ENCODE measurements at places on chromosomes 2 and 18.

DNA sequence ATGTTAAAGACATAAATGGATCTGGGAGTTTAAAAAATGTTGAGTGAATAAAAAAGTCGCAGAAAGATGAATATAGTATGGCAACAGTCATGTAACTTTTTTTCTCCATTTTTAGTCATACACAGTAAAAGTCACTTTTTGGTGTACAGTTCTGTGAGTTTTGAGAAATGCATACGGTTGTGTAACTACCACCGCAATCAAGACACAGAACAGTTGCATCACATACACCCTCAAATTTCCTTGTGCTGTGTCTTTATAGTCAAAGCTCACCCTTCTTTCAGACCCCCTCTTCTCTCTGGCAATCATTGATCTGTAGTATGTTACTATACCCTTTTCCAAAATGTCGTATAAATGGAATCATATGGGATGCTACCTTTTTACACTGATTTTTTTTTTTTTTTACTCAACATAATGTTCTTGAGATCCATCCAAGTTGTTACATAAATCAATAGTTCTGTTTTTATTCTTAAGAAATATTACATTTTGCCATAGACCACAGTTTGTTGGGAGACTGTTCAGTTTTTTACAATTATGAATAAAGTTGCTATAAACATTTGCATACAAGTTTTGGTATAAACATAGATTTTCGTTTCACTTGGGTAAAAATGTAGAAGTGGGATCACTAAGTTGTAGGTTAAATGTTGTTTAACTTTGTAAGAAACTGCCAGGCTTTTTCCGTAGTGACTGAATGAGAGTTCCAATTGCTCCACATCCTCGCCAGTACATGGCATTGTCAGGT is 35.4 kb upstream of the AGFG1 start:
- DNase-seq = no peak

DNA sequence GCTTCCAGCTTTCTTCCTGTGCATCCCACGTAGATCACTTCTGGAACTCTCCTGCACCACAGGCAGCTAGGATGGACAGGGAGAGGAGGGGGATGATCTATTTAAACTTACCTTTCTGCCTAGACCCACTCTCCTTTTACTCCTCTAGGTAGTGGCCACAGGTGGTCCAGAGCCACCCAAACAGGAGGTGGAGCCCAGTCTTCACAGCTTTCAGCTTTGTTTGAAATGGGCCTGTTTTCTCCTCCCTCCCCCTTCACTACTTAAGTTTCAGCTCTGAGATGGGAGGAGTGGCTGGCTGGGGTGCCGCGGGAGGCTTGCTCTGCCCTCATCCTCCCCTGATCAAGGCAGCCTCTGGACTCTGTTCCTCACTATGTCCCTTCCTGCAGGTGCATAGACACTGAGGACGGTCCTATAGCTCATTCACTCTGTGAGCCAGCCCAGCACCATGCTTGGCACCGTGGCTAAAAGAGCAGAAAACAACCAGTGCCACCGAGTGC is 12.6 kb upstream of the CELF4 start:
- DNase-seq = no peak

DNA sequence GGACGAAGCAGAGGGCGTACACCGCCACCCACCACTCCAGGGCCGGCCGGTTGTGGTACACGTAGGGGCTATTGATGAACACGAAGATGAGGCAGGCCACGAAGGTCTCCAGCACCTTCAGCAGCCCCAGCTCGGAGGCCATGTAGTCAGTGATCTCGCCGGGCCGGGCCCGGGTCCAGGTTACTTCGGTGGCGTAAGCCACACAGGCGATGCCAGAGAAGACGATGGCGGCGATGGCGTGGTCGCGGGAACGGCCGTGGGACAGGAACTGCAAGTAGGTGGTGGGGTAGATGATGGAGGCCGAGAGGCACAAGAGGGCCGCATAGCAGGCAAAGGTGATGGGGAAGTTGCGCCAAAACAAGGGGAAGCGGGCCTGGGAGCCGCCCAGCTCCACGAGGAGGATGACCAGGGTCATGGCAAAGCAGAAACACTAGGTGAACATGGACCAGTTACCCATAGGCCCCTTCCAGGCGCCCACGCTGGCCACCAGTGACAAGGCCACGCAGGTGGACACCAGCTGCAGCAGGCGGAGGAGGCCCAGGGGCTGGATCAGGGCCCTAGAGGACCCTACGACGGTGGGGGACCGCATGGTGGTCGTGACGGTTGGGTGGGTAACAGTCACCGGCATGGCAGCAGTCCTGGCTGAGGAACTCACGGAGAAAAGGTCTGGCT is 128.4 kb upstream of the FAM98A start:
- no peak for DNase-seq

DNA sequence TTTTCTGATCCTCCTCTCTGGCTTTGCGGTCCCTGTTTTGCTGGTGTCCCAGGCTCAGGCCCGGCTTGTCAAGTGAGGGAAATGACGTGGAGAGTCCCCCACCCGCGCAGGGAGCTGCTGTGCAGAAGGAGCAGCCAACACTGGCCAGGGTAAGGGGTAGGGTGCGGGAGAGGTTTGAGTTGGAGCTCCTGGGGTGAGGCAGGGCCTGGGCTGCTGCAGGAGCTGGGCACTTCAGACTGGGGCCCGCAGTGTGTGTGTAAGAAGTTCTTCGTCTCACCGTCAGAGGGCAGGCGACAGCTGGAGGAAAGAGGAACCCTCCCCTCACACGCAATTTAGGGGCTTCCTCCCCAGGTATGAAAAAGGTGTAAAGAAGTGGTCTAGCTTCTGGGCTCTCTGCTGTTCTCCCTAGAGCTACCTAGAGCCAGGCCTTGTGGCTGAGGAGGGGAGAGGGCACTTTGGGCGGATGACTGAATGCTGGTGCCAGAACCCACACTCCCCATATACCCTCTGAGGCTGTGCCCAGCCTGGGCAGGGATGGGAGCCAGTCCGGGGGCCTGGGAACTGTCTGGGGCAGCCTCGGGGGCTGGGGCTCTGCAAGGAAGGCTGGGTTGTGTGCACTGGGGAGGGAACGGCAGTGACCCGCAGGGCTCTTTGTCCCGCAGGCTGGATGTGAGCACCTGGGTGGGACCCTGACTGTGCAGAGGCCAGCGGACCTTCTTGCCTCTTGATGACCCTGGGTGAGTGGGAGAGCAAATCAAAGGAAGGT is 11.8 kb downstream of the CELF4 start:
- no peak for DNase-seq

DNA sequence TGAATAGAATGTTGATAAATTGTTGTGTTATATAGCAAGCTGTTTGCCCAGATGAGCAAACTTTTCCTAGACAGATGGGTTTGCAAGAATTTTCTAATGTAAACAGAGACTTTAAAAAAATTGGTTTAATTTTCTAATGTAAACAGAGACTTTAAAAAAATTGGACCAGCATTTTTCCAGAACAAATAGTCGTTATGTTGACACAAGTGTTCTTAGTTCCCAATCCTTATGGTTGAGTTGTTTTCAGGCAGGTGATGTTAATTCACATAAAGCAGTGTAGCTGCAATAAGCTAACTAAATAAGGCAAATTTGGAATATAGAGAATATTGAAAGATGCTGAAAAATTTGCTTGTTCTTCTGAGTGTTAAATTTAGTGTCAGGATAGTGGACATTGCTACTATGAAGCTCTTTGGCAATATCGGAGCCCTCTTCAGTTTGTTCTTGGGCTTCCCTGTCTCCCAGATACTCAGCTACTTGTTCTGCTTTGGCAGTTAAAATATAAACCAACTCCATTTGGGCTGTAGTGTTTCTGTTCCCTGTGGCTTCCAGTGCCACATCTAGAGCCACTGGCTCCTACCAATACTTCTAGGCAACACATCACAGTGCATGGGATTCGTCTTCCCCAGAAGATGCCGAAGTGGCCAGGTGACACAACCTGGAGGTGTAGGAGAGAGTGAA is 105.7 kb downstream of the DYNAP start:
- DNase-seq = no peak

DNA sequence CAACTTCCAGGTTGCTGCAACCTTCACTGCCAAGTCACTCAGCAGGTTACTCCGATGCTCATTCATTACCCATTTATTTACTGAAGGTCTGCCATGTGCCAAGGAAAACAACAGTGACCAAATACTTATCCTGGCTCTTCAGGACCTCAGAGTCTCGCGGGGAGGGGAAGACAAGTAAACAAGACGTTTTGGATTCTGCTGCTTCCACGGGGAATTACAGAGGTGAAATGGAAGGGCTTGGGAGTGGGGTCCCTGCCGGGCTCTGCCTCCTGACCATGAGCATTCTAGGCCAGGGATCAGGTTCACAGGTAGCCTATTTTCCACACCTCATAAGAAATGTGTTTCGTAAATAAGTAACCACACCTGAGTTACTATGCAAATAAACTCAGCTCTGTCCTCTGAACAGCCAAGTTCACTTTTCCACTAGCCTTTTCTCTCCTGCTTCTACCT is 68.1 kb downstream of the CLHC1 start:
- no peak for DNase-seq

- DNase-seq = no peak
These were observed 98.1 kb downstream of the COL6A3 start for GRCh38 chr2:237315829-237316225.

DNA sequence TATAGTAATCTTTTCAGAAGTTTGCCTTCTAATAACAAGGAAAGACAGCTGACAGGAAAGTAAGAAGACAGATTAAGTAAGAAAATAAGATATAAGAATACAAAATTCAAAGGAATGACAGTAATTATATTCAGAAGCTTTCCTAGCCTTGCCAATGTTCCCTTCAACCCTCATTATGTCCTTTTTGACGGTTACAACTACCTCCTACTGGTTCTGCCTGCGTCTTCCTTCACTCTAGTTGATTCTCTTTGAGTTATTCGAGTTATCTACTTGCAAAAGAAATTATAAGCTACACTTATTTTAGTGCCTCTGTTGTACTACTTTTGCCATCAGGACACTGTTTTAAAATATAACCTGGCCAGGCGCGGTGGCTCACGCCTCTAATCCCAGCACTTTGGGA is 218.9 kb upstream of the GYPC start:
- DNase-seq = no peak

GRCh38 chr18:3466872-3467271 is 16.9 kb downstream of the TGIF1 start:
- no peak for DNase-seq

DNA sequence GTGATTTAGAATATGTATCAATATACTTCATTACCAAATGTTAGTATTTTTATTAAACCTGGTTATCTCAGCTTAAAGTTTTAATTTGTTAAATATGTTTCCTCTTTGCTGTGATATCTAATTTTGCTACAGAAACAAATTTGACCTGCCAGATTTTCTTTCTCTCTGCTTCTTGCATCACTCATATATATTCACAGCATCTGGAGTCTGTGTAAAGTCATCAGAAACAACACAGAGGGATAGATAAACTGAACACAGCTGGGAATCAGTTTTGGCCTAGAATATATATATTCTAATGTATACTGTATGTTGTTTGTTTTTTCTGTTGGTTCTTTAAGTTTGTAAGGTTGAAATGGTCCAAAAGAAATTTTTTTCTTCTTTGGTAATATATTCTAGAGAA is 8.5 kb downstream of the PSMD14 start:
- DNase-seq = no peak

DNA sequence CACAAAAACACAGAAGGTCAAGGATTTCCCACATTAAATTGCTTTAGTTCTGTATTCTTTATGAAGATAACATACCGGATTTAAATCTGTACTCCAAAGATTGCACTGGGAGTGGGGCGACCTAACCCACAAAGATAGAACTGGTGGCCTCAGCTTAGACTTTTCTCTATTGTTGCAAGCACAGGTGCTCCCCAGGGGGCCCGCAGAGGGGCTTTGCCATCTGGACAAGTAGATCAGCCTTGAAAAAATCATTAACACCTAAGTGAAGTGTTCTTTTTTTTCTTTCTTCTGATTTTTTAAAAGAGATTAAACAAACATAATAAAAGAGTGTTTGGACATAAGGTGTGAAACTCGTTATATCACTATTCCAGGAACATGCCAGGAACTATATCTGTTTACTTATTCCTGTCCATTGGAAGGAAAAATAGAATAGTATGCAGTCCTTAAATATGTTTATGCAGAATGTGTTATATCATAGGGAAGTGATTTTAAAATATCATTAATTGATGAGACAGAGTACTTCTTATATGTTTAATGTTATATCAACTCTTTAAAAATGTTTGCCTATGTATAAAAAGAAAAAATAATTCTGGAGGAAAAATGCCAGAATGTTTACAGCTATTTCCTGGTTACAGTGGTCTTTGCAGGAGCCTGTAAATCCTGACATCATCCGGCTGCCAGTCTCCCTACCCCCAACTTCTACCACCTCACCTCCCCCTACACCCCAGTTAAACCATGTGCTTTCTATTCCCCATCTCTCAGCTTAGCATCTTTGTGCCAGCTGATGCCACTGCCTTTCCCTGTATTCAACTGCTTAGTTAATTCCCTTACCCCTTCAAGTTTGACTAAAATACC is 679.2 kb downstream of the CNTNAP5 start:
- DNase-seq = no peak

- peak; percentile 38 for DNase-seq
These were observed 7.6 kb upstream of the METTL21A start for GRCh38 chr2:207632575-207633493.

- DNase-seq = no peak
These were observed 138.0 kb downstream of the GAREM1 start for GRCh38 chr18:32332708-32333107.

- no peak for DNase-seq
These were observed 77.2 kb downstream of the LIPG start for GRCh38 chr18:49638891-49639557.

DNA sequence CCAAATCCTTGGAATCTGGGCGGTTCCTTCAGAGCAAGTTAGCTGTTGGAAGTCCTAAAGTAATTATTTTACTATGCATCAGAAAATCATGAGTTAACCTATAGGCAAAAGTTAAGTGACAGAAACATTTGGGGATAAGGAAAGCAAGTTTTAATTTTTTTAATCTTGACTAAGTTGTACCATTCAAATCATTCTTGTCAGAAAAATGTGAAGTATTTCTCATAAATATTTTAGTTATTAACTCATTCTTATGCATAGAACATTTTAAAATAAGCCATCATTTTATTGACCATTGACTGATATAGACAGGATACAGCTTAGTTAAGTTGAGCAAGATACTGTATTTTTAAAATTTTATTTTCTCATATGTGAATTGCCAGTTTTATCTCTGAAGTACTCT is 98.2 kb upstream of the FOSL2 start:
- no peak for DNase-seq

GRCh38 chr2:44542520-44542919 is 180.8 kb downstream of the CAMKMT start:
- DNase-seq = no peak

GRCh38 chr18:56433919-56434318 is 204.5 kb downstream of the TXNL1 start:
- no peak for DNase-seq

DNA sequence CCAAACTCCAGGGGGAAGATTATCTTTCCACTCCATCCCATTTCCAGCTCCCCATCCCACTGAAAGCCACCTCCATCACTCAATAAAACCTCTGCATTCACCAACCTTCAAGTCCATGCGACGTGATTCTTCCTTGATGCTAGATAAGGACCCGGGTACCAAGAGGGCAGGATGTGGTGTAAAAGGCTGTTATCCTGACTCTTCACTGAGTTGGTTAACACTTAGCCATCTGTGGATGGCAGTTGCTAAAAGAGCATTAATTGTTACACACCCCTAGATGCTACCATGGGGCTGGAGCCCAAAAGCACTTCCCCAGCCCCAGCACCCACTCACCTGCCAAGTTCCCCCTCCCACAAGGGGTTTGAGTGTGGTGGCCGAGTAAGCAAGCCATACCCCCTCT is 53.4 kb upstream of the DPP10 start:
- no peak for DNase-seq

- no peak for DNase-seq
These were observed 61.3 kb downstream of the ATL2 start for GRCh38 chr2:38315707-38316333.
